ENCODE measurements at places on chromosomes 1 and 21.

DNA sequence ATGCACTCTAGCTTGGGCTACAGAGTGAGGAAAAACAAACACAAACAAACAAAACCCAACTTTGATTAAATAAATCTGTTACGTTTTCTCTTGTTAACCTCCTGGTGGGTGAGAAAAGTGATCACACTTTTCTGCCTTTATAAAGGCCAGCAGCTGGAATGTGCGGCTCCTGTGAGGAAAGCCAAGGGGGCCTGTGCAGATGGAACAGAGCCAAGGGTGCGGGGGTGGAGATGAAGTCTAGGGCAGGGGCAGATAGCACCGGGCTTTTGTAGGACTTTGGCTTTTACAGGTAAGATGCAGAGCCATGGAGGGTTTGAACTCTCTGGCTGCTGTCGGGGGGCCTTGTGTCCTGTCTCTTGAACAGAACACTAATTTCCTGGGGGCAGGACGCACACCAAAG lies 40.7 kb upstream of the GPR37L1 start:
- no peak for DNase-seq

DNA sequence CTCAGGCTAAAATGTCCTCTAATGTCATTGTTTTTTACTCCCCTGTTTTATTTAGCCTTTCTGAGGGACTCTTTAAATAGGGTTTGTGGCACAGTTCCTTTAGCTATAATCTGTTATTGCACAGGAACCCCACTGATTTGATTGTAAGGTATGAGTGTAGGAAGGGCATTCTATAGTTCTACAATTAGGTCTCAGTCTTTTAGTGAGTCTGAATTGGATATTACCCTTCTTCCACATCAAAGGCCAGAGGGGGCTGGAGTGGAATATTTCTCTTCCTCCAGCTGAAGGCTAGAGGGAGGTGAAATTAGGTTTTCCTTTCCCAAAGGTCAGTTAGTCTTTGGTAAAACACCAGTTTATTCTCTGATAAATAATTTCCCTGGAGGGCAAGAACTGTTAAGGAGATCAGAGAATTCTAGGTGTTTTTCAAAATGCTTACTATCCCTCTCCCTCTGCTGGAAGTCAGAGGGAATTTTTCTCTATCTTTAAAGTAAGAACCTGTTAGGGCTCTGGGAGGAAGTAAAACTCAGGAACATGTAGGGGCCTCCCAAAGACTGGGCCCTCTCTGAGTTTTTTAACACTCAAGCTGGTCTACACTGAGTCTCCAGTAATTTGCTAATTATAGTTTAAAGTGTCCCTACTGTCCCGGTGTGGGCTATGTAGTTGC lies 176.3 kb upstream of the ZNHIT6 start:
- no peak for DNase-seq

DNA sequence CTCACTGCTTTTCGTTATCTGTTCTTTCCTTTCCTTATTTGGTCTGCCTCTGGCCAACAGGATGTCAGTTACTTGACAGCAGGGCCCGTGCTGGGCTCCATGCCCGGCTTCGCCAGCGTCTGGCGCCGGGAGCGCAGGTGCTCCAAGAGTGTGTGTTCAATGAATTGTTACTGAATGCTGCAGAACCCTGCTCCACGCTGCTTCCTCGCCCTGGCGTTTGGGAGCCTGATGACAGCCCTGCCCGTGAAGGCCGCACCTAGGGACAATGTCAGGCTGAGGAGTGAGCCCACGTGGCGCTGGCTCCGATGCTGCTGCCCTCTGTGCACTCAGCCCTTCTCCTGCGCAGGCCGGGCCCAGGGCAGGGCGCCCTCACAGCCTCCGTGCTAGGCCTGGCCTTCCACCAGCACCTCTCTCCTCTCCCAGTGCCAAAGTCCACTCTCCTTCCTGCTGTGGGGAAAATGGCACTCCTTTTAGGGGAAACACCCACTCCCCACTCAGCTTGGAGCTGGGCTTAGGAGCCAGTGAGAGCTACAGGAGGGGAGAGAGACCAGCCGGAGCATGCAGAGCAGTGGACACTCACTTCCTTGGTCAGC lies 51.4 kb downstream of the ACBD3 start:
- no peak for DNase-seq

- DNase-seq = no peak
These were observed 104.1 kb downstream of the CSMD2 start for GRCh38 chr1:34060901-34061415.

DNA sequence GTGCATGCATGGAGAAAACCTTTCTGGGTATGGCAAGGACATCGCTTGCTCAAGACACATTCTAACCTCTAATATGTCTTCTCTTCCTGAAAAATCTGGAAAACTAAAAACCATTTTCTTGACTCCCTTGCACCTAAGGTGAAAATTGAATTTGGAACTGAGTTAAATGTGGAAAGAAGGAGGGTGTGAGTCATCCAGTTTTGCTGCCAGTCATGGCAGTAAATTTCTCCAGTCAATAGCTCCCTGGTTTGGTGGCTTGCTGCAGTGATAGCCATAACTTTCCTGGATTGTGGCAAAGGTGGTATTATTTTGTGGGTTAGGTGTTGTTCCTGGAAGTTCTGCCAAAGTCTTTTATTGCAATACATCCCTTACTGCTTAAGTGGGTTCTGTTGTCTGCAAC lies 2.5 kb downstream of the ZCCHC17 start:
- DNase-seq = no peak

- DNase-seq = no peak
These were observed 48.8 kb upstream of the PRKACB start for GRCh38 chr1:84095308-84095707.

- no peak for DNase-seq
These were observed 131.8 kb upstream of the NGF start for GRCh38 chr1:115469703-115470476.

- DNase-seq = peak; percentile 8
These were observed 13.7 kb upstream of the RPL5 start for GRCh38 chr1:92817986-92818764.

GRCh38 chr1:15218287-15219279 lies 28.4 kb upstream of the FHAD1 start:
- peak; percentile 50 for DNase-seq

- DNase-seq = no peak
These were observed 129.2 kb downstream of the HHIPL2 start for GRCh38 chr1:222418654-222419053.

DNA sequence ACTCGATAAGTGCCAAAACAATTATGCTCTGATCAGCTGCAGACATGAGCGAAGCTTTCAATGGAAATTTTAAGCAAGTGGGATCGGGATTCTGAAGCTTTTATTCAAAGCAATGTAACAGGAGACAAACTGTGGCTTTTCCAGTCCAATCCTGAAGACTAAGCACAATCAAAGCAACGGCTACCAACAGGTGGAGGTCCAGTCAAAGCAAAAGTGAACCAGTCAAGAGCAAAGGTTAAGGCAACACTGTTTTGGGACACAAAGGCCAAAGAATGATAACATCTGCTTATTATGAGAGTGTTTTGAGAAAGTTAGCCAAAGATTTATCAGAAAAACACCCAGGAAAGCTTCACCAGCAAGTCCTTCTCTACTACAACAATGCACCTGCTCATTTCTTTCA lies 170.1 kb downstream of the SEC16B start:
- DNase-seq = no peak

GRCh38 chr1:228743405-228743804 lies 8.1 kb downstream of the RHOU start:
- no peak for DNase-seq

GRCh38 chr1:225611537-225612223 lies 41.2 kb downstream of the ENAH start:
- DNase-seq = no peak

- no peak for DNase-seq
These were observed 675.1 kb upstream of the CXADR start for GRCh38 chr21:16837721-16838120.

DNA sequence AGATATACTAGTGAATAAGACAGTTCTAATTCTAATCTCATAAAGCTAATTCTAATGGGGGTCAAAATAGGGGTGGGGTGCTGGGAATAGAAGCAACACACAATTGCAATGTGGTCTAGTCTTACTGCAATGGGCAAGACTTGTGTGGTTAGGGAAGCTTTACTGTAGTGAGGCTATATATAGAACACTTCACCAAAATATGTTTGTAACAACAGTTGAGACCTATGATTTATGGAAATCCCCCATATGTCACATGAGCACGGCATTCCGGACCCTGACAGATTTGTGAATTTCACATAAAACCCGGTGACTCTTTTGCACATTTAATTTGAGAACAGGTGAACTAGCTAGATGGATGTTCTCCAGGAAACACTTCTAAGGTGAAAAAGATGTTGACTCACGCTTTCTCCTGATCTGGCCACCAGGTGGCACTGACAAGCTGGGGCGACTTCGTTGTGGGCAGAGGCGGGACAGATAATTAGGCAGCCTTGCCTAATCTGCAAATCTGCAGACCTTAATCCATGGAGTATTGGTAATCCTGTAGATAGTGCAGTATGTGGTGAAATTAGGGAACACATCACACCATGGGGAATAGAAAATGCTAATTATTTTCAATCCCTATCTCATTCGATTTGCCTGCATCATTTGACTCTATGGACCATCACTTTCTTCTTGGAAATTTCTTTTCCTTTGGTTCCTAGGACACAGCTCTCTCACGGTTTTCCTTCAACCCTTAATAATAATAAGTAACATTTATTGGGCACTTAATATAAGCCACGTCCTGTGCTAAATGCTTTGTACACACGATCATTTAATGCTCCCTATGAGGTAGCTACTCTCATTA lies 37.7 kb downstream of the KIAA0040 start:
- no peak for DNase-seq

- DNase-seq = no peak
These were observed 59.8 kb downstream of the ERG start for GRCh38 chr21:38438462-38438893.

- DNase-seq = no peak
These were observed 15.6 kb downstream of the BACE2 start for GRCh38 chr21:41183575-41183974.

GRCh38 chr1:29222686-29223085 lies 8.0 kb downstream of the MECR start:
- DNase-seq = no peak

DNA sequence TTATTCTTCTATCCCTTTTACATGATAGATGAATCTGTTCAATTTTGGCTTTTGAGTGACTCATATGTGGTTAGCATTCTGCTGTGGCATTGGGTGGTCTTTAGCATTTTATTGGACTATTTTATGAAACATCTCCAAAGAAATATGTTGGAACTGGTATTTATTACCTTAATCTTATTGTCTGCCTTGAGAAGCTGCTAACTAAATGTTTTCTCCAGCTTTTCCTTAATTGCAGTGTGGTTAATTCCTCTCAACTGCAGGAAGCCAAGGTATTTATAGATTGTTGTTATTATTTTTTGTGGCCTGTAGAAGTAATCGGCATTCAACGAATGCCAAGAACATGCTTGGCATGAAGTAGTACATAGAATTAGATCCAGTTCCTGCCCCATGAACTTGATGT lies 64.1 kb downstream of the NOS1AP start:
- no peak for DNase-seq

GRCh38 chr1:2284932-2285331 lies 56.8 kb downstream of the SKI start:
- DNase-seq = no peak

DNA sequence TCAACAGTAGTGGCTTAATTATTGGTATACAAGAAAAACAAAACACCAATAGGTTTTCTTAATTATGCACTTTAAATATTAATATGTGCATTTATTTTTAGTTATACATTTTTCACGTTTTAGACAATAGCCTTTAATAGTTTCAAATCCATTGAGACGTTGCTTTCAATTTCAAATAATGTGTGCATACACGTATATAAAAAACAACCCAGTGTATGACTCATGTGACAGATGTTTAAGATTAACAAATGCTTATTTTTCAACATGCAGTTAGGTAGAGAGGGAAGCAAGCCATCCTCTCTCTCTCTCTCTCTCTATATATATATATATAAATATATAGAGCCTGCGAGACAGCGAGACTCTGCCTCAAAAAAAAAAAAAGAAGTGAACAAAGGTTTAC lies 24.3 kb downstream of the EYA3 start:
- DNase-seq = no peak

GRCh38 chr1:157189096-157189495 lies 50.9 kb upstream of the ETV3 start:
- no peak for DNase-seq

DNA sequence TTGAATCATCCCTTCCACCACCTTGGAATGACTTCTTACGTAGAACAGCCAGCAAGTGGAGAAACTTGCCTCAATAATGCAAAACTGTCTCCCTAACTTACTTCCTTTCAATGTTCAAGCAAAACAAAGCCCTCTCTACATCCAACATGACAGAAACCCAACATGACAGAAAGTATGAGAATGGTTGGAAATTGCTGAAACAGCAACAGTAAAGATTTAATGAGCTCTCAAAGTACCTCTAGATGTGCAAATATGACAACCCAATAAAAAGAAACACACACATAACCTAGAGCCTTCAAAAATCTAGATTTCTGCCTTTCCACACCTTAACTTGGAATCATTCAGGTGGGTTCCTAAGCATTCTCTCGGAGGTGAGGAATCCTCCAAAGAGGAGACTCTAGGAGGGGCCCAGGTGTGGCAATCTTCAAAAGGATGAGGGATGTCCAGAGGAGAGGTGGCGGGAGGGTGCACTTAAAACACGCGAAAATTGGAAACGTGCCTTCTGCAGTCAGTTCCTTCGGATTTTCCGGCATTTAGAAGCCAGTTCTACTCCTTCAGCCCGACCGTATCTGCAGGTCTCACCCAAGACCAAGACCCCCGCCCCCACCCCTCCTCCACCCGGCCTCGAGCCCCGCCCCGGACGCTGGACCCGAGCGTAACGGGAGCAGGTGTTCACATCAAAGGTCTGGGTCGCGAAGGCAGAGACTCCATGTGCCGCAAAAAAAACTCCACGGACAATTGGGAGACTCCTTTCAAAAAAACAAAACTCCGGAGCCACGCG lies 996 bp upstream of the MGST3 start:
- DNase-seq = no peak

- DNase-seq = no peak
These were observed 46.3 kb downstream of the MRPL37 start for GRCh38 chr1:54246116-54246721.

GRCh38 chr1:32883338-32884031 lies 2.8 kb upstream of the HPCA start:
- no peak for DNase-seq

GRCh38 chr1:10755970-10756521 lies 40.4 kb downstream of the CASZ1 start:
- DNase-seq = no peak

DNA sequence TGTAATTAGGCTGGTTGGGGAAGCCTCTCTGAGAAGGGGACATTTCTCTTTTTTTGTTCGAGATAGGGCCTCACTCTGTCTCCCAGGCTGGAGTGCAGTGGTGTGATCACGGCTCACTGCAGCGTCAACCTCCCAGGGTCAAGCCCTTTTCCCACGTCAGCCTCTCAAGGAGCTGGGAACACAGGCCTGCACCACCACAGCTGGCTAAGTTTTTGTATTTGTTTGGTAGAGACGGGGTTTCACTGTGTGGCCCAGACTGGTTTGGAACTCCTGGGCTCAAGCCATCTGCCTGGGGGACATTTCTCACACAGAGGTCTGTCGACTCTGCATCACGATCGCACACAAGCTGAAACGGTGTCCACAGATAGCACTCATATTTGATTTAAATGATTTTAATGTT lies 39.7 kb downstream of the HUNK start:
- DNase-seq = no peak
